Astrocyte (in vitro differentiated cells and primary cell): ENCODE measurements at places on chromosomes 5 and 9. TPM values are rescaled to one million over a fixed set of nuclear protein-coding genes. Genes with fewer than 3 reads are reported as not detected.

- no peak overlapping the region for H3K4me3 ChIP-seq
- H3K27me3 ChIP-seq, result no peaks in the 10 kb centered on the region
- no peak for DNase-seq
- H3K27ac ChIP-seq, result no peak overlapping the region
- H3K36me3 ChIP-seq, result no peaks in the 10 kb centered on the region
- no peaks in the 10 kb centered on the region for H3K4me1 ChIP-seq
These were observed 14.7 kb upstream of the CDKN2AIPNL start for GRCh38 chr5:134426361-134426760.

- H3K27me3 ChIP-seq, result peaks cover 6% of the 10 kb centered on the region
- H3K36me3 ChIP-seq, result no peaks in the 10 kb centered on the region
- no peak overlapping the region for H3K4me3 ChIP-seq
- no peaks in the 10 kb centered on the region for H3K4me1 ChIP-seq
These were observed 185.5 kb downstream of the HSD17B3 start for GRCh38 chr9:96116275-96117064.

The BRINP1 gene
- 2.2 and 2.7 TPM in 2 replicates for total RNA-seq

- no peaks in the 10 kb centered on the region for H3K27me3 ChIP-seq
- no peaks in the 10 kb centered on the region for H3K36me3 ChIP-seq
- no peaks in the 10 kb centered on the region for H3K4me1 ChIP-seq
- H3K4me3 ChIP-seq, result no peak overlapping the region
- no peak overlapping the region for H3K27ac ChIP-seq
These were observed 50.4 kb downstream of the RASGRF2 start for GRCh38 chr5:81010336-81011169.

The SLC2A8 gene
- total RNA-seq, result 16.5 and 18.8 TPM in 2 replicates

The TAF11L5 gene
- total RNA-seq, result not detected in 2 replicates

DNA sequence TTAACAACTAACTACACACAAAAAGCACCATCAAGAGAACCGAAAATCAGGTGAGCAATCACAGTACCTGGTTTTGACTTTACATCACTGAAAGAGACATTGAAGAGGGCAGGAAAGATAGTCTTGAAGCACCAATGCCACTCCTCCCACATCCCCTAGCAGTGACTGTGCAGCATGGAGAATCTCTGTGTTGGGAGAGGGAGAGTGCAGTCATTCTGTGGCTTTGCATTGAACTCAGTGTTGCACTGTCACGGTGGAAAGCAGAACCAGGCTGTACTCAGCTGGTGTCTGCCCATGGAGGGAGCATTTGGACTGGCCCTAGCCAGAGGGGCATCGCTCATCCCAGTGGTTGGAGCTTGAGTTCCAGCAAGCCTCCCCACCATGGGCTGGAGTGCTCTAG lies 40.4 kb downstream of the C5 start:
- no peaks in the 10 kb centered on the region for H3K4me1 ChIP-seq
- DNase-seq, result no peak
- H3K4me3 ChIP-seq, result no peak overlapping the region
- no peak overlapping the region for H3K27ac ChIP-seq

The SPTLC1 gene
- 75.9 and 82.0 TPM in 2 replicates for total RNA-seq
